ENCODE measurements at places on chromosomes 1 and 21.

GRCh38 chr1:222547260-222547614, 667 bp downstream of the HHIPL2 start:
- no peak for DNase-seq

DNA sequence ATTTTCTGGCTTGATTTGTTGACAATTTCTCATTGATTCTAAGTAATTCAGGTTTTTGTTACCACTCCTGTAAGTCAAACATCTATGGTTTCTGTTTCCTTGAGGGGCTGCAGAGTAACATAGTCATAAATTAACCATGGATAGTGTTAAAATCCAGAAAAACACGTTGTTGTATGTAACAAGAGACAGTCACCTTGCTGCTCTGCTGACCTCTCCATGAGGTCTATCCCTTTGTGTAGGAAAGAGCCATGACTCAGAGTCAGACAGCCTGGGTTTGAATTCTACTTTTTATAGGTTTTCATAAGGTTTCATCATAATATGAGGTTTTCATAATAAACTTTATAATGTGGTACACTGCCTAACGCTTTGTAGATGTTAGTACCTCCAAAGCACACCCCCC, 27.6 kb upstream of the NBL1 start:
- no peak for DNase-seq

DNA sequence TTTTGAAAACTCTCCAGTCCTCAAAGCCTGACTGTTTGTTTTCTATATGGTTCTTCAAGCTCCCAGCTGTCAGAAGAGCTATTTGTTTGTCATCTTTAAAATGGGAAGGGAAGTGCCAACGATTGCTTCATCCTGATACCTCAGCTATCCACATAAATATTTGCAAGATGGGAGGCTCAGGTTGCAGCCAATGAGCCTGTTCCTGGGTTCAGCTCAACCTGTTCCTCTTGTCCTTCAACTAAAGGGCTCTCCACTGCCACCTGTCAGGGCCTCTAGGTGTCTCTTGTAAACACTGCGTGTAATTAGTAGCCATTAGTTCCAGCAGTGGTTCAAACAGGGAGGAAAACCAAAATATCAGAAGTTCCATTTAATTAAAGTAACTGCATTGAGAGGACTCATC, 445.1 kb downstream of the AJAP1 start:
- no peak for DNase-seq

- DNase-seq: no peak
These were observed 45.1 kb upstream of the GUCA2A start for GRCh38 chr1:42209526-42210251.

DNA sequence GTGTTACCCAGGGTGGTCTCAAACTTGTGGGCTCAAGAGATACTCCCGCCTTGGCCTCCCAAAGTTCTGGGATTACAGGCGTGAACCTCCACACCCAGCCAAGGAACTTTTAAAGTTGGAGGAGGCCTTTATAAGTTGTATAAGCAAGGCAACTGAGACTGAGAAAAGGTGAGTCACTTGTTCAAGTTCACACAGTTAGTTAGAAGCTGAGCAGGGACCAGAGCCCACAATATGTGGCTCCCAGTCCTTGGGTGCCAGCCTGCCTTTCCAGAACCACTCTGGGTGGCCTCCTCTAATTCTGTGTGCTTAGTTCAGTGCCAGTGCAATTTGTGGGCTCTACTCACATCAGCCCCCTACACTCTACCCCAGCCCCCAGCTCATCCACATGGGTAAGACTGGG, 3.7 kb downstream of the RAB25 start:
- DNase-seq: no peak

- DNase-seq: no peak
These were observed 114.4 kb downstream of the CLEC20A start for GRCh38 chr1:178382372-178382771.

GRCh38 chr1:69673321-69673720, 105.6 kb downstream of the LRRC7 start:
- DNase-seq: no peak

GRCh38 chr1:65420590-65421350, at the start of the genes LEPR and LEPROT:
Gene LEPR, plus strand, starts transcription at chr1:65420668. Its CDS starts 144,898 bp downstream, at chr1:65565566.
Gene LEPROT, plus strand, starts transcription at chr1:65420668. Its CDS starts 57 bp downstream, at chr1:65420725.
- no peak for DNase-seq

DNA sequence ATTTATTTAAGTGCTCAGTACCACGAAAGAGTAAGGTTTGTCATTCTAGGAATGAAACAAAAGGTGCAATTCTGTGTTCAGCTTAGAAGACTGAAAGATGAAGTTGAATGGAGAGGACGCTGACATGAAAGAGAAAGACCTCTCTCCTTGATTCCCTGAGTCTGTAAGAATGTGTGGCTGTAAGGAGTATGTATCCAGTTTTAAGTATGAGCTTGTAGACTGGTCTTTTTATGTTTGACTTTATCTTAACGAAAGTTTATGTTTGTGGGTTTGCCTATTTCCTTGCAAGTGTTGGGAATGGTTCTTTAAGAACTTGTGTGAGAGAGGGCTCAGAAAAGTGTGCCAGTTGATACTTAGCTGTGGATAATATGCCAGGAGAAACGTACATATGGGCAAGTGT, 1.4 kb downstream of the CHD1L start:
- no peak for DNase-seq

DNA sequence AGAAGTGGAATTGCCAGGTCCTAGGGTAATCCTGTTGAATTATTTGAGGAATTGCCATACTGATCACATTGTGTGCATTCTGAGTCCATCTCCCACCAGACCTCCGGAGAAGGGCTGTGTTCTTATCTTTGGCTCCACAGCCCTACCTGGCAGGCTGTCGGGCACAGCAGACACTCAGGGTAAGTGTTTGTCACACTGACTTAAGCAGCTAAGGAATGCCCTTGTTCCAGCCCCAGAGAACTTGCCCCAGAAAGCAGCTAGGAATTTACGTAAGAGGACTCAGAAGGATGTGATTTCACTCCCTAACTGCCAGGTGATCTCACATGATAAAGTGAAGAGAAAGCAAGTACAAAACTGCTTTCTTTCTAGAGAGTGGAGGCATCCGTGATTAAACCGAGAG, 21.0 kb downstream of the VASH2 start:
- no peak for DNase-seq

- DNase-seq: no peak
These were observed 11.5 kb downstream of the MCL1 start for GRCh38 chr1:150567717-150568593.

GRCh38 chr1:175881246-175881976, 138.0 kb upstream of the TNR start:
- no peak for DNase-seq

- DNase-seq: no peak
These were observed 2.7 kb downstream of the RHBG start for GRCh38 chr1:156371553-156372264.

GRCh38 chr1:53128401-53128800, 14.0 kb downstream of the SLC1A7 start:
- DNase-seq: no peak

- no peak for DNase-seq
These were observed 60.8 kb upstream of the PGD start for GRCh38 chr1:10338047-10338446.

DNA sequence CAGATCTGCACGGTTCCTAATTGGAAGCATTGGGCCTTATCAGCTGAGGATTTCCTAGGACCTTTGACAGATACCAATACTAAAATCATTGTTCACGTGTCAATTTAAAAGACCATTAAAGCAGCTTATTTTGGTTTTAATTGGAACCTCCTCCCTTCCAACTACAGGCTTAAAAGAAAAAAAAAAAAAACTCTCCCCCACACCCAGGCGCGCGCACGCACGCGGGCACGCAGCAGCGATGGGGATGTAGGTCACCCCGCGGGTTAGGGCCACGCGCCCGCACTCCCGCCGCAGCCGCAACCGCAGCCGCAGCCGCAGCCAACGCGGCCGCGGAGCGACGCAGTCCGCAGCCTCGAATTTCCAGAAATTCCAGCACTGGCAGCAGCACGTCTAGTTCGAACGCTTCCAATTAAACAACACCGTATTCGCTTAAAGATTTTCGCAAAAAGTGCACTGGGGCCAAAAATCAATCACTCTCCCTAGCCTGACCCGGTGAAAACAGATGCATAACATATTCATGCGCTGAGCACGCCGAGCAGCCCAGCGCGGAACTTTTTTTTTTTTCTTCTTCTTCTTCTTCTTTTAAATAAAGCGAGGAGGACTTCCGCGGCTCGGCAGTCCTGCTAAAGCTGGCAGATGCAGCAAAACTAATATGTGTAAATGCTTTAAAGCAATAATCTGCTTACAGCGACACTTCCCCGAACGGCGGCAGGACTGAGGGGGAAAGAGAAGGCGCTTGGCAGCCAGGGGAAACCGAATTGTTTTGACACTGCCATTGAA, 13.3 kb upstream of the BARHL2 start:
- no peak for DNase-seq

DNA sequence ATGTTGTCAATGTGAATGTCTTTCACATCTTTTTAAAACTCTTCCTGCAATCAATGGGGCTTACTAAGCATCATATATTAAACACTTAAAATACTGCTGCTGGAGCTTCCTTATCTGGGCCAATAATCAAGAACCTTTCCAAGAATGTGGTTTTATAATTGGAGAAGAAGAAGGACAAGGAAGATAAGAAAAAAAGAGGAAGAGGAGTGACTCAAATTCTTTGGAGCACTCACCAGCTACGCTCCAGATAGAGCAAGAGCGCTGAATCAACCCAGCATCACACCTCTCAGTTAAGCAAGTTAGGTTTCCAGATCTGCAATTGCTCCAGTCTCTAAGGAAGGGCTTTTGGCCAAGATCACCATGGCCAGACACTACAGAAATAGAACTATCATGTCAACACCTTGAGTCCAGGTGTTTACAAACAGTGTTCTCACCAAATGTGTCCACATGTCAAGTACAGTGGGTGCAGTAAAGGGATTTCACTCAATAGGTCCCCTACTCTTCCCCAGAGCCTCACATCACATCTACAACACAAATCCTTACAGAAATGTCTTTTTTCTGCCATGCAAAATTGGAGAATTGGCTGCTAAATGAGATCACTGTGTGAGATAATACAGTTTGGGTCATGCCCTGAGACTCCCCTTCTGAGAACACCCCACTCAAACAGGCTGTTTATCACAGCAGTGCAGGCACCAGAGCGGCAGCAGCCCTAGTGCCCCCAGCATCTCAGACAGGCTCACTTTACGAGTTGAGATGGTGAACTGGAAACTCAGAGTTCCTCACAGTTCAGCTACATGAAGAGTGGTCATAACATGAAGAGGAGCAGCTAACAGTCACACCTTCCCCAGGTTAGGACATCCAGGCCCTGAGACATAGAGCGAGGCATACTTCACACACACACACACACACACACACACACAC, 1.7 kb upstream of the SPRR2B start:
- DNase-seq: no peak

DNA sequence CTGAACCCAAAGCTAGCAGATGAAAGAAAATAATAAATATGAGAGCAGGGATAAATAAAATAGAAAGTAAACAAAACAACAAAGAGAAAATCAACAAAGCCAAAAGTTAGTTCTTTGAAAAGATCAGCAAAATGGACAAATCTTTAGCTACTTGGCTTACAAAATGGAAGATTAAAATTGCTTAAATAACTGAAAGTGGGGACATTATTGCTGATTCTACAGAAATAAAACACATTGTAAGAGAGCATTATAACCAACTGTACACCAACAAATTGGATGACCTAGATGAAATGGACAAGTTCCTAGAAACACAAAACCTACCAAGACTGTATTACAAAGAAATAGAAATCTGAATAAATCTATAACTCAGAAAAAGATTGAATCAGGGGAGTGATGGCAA, 238.3 kb upstream of the C1orf87 start:
- no peak for DNase-seq

DNA sequence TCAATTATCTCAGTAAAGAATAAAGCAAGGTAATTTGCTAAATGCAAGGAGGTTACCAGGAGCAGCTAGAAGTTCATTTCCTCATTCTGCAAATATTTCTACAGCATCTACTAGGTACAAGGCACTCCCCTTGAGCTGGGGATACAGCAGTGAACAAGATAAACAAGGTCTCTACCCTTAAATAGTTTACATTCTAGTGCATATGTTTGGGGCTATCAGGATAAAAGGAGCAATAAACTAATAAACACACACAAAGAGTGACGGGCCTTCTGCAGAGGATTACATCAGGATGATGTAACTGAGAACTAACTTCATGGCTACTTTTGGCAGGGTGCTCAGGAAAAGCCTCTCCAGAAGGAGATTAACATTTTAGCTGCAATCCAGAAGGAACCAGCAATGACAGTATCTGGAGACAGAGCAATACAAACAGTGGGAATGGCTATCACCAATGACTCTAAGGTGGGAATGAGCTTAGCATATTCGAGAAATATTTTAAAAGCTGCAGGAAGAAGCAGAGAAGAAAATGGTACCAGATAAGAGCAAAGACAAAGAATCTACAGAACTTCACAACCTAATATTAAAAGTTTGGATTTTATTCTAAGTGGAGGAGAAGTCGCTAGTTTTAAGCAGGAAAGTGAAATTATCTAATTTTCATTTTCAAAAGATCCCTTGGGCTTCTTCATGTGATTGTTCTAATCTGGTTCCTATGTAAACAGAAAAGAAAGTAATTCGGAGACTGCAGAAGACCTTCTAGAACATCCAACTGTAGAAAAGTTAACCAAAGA, 25.8 kb downstream of the TP53BP2 start:
- DNase-seq: no peak

DNA sequence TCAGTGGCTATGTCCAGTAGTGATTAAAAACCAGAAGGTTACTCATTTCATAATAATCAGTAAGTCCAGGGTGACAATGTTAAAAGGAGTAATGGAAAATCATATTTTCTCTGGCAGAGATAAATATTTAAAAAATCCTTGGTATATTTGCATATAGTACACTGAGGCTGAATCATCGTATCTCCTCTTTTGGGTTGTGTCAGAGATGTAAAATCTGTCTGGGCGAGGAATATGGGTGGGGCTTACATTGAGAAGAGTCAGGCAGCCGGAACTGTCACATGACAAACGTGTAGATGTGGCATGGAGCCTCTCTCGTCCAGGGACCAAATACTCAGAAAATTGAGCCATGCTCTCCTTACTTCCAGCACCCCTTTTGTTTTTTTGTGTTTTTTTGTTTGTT, 120.9 kb downstream of the FMN2 start:
- no peak for DNase-seq

GRCh38 chr21:35882791-35883240, 177.5 kb downstream of the SETD4 start:
- no peak for DNase-seq

DNA sequence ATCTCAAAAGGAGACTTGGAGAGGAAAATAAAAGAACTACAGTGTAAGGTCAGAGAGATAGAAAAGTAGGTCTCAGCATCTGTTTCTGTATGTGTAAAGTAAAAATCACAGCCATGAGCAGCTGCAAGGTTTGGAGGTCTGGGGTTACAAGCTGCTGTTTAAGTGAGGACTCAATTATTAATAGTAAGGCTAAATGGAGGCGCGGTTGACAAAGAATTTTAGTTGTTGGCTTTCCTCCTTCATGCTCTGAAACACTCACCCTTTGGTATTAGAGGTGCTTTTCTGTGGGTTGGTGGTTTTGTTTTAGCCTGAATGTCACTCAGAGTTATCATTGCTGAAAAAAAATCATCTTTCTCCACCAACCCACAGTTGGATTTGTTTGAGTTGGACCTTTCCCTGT, 59.8 kb upstream of the HAO2 start:
- no peak for DNase-seq

DNA sequence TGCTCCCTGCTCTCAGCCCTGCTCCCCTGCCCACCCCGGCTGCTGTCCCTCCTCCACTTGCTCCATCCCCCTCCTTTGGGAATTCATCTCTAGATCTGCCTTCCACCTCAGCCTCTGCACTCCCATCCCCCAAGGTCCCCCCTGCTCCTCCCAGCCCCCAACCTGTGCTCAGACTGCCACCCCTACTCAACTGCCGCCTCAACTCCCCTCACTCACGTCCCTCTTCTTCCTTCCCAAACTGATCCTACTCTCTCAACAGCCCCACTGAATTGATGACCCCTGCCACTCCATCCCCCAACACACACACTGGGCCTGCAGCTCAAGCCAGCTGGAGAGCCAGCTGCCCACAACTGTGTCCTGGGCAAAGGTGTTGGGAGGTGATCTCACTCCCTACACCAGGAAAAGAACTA, 15.8 kb upstream of the ETV3L start:
- DNase-seq: no peak

All from T-helper 22 cell (primary cell).